Urinary bladder (tissue), 4 donors: ENCODE measurements at places on chromosomes 11 and 22.

DNA sequence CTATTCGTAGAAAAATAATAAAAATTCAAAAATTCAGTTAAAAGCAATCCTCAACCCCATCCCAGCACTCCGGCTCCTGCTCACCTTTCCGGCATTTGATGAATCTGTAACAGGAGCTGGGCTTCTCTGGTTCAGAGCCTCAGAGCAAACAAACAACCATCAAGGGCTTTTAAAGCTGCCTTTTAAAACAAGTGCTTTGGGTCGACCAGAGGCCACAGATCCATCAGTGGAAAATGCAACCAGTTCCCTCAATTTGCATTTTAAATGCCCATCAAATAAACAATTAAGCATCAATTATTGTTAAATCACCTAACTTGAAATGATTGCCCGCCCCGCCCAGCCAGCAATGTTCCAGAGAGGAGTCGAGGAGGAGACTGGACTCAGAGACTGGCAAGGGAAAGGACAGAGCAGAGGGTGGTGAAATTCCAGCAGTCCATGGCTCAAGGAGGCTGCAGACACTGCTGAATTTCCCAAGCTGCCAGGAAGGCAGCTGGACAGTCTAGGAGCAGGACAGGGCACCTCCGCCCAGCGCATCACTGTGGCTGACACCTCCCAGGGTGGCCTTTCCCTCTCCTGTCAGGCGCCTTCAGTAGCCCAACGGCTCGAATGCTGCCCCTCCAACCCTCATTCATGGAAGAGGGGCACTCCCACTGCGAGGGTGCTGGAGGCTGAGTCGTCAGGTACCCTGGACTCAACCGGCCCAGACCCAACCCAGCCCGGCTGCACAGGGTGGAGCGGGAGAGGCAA lies 7.5 kb downstream of the FXYD6 start:
- DNase-seq, result no peak

DNA sequence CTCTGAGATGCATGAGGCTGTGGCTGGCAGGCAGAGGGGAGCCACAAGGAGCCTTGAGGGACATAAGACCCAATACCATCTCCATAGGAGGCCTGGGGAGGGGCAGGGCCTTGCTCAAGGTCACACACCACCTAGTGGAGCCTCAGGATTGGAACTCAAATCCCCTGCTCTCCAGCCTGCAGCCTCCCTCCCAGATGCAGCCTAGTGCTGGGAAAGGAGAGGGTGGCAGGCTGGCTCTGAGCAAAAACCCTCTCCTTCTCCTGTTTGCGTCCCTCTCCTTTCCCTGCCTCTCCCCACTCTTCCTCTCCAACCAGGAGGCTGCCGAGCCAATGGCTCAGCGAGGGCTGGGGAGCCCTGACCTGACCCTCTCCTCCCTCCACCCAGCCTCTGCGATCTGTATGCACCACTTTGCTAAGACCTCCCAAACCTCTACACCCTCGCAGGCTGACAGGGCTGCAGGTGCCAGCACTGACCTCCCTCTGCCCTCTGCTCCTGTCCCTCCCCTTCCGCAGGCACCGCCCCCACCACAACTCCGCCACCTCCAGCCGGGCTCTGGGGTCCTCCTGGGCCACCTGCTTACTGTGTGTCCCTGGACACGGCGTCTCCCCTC lies 14.7 kb downstream of the IGLL1 start:
- no peak for DNase-seq

DNA sequence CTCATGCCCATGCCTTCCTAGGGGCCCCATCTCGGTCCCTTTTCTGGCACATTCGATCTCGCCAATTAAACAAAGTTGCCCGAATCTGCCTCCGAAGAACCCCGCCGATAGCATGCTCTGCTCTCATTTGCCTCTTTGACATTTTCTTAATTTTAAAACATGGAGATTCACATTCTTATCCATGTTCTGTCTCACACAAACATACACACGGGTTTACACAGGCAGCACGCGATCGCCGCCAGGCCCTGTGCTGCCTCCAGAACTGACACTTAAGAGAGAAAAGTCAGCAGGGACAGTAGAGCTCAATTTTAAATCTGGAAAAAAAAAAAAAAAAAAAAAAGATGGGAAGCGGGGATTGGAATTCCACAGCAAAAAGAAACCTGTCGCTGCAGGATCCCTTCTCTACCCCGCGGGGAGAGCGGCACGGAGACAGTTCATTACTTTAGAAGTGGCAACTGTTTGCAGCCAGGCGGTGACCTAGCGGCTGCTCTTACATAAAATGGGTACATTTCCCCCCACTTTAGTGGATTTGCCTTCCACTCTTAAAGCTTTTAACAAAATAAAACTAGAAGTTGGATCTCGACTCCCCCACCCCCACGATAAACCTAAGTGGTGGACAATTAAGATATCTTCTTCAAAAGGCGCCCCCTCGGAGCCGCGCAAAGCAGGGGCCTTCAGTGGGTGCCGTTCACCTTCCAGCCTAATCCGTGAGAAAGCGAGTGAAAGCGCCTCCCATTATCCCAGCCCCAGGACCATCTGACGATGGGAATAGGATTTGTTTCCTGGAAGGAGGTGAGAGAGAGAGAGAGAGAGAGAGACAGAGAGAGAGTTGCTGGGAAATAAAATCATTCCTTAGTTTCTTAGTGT lies 13.7 kb downstream of the PAX6 start:
- DNase-seq, result no peak

- DNase-seq, result no peak
These were observed 24.8 kb downstream of the ENTHD1 start for GRCh38 chr22:39868741-39869140.

- DNase-seq, result no peak
These were observed 20.4 kb upstream of the GRAMD1B start for GRCh38 chr11:123409456-123410217.

DNA sequence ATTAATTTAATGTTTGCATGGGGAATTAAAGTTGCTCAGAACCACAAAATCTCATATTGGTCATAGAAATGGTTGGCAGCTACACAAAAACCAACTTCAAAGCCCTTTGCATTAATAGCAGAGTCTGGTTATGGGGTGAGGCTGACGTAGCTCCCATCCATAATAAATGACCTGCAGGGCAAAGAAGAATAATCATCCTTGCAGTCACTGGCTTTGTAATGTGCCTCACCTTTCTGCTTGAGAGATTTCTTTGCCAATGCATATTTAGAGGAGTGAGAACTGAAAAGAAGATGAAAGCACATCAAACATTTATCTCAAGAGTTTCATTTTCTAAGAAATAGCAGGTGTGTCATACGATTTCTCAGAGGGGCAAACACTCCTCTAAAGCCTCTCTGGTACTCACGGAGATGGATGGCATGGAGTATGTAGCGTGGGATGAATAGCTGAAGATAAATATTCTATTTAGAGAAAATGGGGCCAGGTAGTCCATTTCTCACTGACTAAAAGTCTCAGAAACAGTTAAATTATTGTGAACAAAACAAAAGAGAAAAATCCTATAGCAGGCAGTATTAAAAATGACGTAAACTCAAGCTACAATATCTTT lies 1491.9 kb downstream of the FAM181B start:
- no peak for DNase-seq

DNA sequence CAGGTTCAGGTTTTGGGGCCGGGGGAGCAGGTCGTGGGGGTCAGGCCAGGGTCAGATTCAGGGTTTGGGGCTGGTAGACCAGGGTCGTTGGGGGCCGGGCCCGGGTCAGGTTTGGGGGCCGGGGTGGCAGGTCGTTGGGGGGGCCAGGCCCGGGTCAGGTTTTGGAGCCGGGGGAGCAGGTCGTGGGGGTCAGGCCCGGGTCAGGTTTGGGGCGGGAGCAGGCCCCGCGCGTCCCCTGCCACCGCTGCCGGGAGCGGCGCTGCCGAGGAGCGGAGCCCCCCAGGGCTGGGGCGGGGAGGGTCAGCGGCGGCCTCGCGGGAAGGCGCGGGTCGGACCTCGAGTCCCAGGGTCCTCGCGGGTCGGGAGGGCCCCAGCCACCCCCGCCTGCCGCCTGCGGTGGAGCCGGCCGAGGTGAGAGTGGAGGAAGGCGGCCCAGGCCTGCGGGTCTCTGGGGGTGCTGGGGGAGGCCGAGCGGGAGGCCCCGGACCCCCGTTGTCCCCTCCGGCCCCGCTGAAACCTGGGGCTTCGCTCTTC lies 535 bp downstream of the TRABD start:
- DNase-seq, result no peak

GRCh38 chr22:49329636-49330035 lies 498.0 kb downstream of the BRD1 start:
- no peak for DNase-seq

GRCh38 chr22:48528221-48528915 lies 1299.3 kb downstream of the BRD1 start:
- DNase-seq, result no peak
